ENCODE measurements at places on chromosomes 6 and 20.

GRCh38 chr20:5863040-5863833, 87.1 kb downstream of the TRMT6 start:
- DNase-seq, result no peak

- no peak for DNase-seq
Measured at GRCh38 chr6:161578478-161578877, 304.6 kb upstream of the AGPAT4 start.

DNA sequence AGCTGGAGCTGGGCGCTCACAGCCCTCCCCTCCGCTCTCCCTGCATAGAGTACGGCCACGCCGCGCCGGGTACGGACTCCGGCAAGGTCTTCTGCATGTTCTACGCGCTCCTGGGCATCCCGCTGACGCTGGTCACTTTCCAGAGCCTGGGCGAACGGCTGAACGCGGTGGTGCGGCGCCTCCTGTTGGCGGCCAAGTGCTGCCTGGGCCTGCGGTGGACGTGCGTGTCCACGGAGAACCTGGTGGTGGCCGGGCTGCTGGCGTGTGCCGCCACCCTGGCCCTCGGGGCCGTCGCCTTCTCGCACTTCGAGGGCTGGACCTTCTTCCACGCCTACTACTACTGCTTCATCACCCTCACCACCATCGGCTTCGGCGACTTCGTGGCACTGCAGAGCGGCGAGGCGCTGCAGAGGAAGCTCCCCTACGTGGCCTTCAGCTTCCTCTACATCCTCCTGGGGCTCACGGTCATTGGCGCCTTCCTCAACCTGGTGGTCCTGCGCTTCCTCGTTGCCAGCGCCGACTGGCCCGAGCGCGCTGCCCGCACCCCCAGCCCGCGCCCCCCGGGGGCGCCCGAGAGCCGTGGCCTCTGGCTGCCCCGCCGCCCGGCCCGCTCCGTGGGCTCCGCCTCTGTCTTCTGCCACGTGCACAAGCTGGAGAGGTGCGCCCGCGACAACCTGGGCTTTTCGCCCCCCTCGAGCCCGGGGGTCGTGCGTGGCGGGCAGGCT, 4.6 kb downstream of the KCNK15 start:
- DNase-seq, result peak; percentile 80

- peak; percentile 57 for DNase-seq
Measured at GRCh38 chr20:60993433-60994044, 258.5 kb upstream of the CDH4 start.
